Stomach (tissue), 19 donors: ENCODE measurements at places on chromosomes 1 and 21. TPM values are rescaled to one million over a fixed set of nuclear protein-coding genes. Genes with fewer than 3 reads are reported as not detected.

DNA sequence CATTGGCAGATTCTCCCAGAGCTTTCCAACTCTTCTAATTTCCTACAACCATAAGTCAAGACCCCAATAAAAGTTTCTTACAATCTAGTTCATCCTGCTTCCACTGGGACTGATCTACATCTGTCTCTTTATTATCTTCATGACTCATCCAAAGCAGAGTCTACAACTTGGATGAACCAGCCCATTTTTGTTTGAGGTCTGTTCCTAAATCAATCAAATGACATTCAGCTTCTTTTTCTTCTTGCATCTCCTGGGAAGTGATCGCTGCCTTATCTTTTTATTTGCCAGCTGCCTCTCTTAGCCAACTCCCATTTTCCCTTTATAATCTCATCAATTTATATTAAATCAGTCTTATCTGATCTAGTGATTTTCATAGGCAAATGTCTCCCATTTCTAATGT is 105.6 kb downstream of the ERG start:
- DNase-seq: no peak

DNA sequence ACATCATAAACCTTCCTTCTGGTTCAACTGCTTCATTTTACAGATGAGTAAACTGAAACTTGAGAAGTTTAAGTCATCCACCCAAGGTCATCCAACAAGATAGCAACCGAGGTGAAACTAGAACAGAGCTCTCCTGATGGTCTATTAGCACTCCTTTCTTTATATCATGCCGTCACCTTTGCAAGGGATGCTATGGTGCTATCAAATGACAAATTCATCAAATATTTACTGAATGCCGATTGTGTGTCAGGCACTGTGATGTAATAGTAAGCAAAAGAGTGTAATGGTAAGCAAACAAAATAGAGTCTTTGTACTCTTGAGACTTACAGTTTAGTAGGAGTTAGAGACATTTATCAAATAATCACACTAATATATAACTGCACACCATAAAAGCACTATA is 14.0 kb upstream of the SGIP1 start:
- DNase-seq: no peak

GRCh38 chr21:34073032-34073748 is at the start of the genes MRPS6 and SLC5A3:
Gene MRPS6 (plus strand): TSS chr21:34073578. CDS start chr21:34073701, 123 bp downstream.
Gene SLC5A3 (plus strand): TSS chr21:34073578. CDS start chr21:34095199, 21,621 bp downstream.
- DNase-seq: peak; percentile 96

GRCh38 chr1:210293171-210293607 is 35.5 kb upstream of the HHAT start:
- peak; percentile 68 for DNase-seq

CNTN2 gene
- total RNA-seq: not detected

OR2G6 gene
- total RNA-seq: not detected
